AG09309 (cell line): ENCODE measurements at places on chromosomes 3 and 15.

DNA sequence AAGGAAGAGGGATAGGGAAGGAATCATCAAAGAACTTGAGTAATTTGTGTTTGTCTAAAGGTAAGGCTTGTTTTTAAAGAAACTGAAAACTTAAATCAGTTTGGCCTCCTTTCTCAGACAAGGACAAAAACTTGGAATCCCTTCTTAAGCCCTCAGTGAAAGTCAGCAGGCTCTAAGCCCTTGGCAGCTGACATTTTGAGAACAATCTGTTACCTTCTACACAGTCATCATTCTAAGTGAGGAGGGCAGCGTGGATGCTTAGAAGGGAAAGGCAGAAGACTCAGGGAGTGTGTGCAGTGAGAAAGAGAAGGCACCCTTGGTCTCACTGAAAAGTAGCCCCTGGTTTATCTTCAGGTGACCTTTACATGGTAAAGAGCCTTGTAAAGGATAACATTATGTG lies 10.8 kb downstream of the HSPBAP1 start:
- no peak for DNase-seq

DNA sequence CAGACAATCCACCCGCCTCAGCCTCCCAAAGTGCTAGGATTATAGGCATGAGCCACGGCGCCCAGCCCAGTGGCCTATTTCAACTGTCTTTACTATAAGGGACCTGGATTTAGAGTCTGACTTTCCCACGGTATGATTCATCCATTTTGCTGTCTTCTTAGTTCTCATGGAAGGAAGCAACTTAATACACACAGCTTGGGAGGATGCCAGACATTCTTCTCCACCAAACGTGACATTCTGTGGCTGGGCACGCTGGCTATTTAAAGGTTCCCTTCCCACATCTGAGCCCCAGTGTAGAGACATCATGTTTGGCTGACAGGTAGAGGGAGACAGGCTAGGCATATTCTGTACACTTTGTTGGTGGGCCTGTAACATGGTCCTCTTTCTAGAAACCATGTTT lies 26.2 kb downstream of the FAM43A start:
- peak; percentile 89 for DNase-seq

GRCh38 chr3:143101792-143102381 lies 17.7 kb upstream of the CHST2 start:
- DNase-seq = no peak

DNA sequence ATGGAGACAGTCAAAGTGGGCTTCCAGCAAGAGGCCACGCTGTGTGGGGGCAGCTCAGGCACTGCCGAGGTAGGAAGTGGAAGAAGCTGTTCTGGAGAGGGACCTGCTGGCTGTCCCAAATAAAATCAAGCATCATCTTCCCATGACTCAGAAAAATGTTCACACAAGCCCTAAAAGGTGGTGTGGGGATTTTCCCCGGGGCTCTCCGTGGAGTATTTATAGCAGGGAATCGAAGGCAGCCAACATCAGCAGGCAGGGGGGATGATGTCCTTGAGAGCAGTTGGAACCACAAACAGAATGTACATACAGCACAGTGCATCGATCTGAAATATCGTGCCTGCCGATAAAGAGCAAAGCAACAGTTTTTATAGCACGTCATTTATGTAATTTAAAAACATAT lies 27.6 kb downstream of the PRR23E start:
- DNase-seq = no peak

DNA sequence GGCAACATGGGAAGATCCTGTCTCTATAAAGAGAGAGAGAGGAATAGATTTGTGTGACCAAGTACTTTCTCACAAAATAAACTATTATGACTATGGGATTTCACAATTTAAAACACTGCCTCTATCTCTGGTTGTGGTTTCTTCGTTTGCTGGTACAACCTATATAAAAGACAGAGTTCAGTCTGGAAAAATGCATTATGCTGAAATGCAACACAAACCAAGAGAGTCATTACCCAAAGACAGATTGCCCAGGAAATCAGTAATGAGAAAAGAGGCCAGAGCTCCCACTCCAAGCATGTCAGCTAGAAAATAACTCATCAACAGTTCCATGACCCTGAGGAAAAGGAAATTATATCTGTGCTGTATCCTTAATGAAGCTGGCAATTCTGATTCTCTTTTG lies 23.2 kb downstream of the GPR176 start:
- DNase-seq = peak; percentile 75

- no peak for DNase-seq
These were observed 95.3 kb downstream of the SLC9A9 start for GRCh38 chr3:143753006-143753405.

- no peak for DNase-seq
These were observed 1.8 kb downstream of the RCCD1 start for GRCh38 chr15:90956274-90957030.

DNA sequence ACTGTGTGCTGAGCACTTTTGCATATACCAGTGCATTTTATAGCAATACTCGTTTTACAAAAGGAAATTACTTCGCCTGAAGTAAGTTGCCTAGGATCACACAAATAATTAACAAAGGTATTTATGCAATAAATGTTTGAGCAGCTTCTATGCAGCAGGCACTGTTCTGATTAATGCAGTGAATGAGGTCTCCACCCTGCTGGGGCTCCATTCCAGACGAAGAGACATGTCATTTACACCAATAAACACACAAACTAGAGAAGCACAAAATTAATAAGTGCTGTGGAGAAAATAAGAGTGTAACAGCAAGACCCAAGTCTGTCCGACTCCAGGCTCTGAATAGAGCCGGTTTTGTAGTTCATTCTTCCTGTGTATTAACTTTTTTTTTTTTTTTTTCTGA lies 17.5 kb downstream of the NOX5 start:
- no peak for DNase-seq

GRCh38 chr3:11438646-11439045 lies 166.4 kb downstream of the ATG7 start:
- DNase-seq = no peak
